GM23338 (cell line): ENCODE measurements at places on chromosomes 7 and 10.
A peak's percentile ranks its signal among the peaks of the same experiment; 100 is the strongest.

- peaks cover 8% of the 10 kb centered on the region; the same call in 1 of the 2 replicates for H3K4me1 ChIP-seq
- 0 out of 2 replicates have a peak overlapping the region, but pooled peaks have one; percentile 25 for H3K4me3 ChIP-seq
- no peaks in the 10 kb centered on the region for H3K36me3 ChIP-seq
- H3K27me3 ChIP-seq = no peaks in the 10 kb centered on the region
Measured at GRCh38 chr10:6401558-6402348, 178.3 kb downstream of the PRKCQ start.

- H3K4me1 ChIP-seq = peaks cover 30% of the 10 kb centered on the region
- no peaks in the 10 kb centered on the region for H3K36me3 ChIP-seq
- no peak for DNase-seq
Measured at GRCh38 chr7:100567031-100567730, 6.5 kb downstream of the SAP25 start.

DNA sequence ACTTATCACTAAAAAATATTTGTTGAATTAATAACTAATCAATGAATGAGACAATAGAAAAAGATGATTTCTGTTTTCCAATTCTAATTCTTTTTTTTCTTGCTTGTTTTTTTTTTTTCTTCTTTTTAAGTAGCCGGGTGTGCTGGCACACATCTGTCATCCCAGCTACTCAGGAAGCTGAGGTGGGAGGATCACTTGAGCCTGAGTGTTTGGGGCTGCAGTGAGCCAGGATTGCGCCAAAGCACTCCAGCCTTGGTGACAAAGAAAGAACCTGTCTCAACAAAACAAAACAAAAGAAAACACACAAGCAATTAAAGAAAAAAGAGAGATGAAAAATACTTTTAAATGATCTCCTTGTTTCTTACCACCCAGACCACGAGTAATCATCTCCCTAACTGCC lies 1109.3 kb downstream of the REEP3 start:
- H3K27ac ChIP-seq = no peak overlapping the region
- H3K4me3 ChIP-seq = no peak overlapping the region
- no peaks in the 10 kb centered on the region for H3K4me1 ChIP-seq
- no peaks in the 10 kb centered on the region for H3K27me3 ChIP-seq
- H3K36me3 ChIP-seq = no peaks in the 10 kb centered on the region
- no peak for DNase-seq

GRCh38 chr10:3701491-3701890 lies 83.5 kb downstream of the KLF6 start:
- no peak overlapping the region for H3K27ac ChIP-seq
- peaks cover 19% of the 10 kb centered on the region for H3K4me1 ChIP-seq
- H3K36me3 ChIP-seq = no peaks in the 10 kb centered on the region

- H3K36me3 ChIP-seq = no peaks in the 10 kb centered on the region
- H3K27me3 ChIP-seq = no peaks in the 10 kb centered on the region
- H3K4me3 ChIP-seq = no peak overlapping the region
- H3K4me1 ChIP-seq = no peaks in the 10 kb centered on the region; the same call in 1 of the 2 replicates
Measured at GRCh38 chr7:36264123-36264801, 111.2 kb downstream of the EEPD1 start.
